Sigmoid colon (tissue), 7 donors: ENCODE measurements at places on chromosomes 12 and 14. TPM values are rescaled to one million over a fixed set of nuclear protein-coding genes. Genes with fewer than 3 reads are reported as not detected.

DNA sequence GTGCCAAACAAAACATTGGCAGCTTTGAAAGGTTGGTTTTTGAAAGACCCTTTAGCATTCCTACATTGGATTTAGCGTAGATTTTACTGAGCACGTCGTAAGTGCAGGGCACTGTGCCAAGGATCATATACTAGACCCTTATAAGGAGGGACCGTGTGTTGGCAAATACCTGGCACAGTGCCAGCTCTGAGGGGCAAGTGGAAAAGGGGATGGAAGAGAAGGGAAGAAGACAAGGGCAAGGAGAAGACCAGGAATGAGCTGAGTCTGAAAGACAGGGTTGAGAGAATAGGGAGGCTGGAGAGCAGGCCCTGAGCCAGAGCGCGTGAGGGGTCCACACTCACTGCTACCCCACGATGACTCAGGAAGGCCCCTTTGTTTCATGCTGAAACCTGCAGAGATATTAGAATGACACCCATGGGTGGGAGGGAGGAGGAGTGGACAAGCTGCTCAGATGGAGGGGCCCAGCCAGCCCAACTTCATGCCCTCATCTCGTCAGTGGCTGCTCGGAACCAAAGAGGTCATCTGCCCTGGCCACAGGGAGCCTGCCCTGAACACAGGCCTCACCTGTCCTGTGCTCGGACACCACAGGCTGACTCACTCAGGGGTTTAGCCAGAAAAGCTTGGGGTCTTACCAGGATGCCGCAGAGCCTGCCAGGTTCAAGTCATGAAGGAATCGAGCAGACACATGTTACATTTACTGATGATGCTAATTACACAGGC, 25.0 kb downstream of the RAB35 start:
- no peak for DNase-seq

KCNMB4 gene
- 5.7 TPM for total RNA-seq

GRCh38 chr12:115101520-115101919, 417.5 kb upstream of the TBX3 start:
- no peak for DNase-seq

KRT78 gene
- total RNA-seq = not detected

DNA sequence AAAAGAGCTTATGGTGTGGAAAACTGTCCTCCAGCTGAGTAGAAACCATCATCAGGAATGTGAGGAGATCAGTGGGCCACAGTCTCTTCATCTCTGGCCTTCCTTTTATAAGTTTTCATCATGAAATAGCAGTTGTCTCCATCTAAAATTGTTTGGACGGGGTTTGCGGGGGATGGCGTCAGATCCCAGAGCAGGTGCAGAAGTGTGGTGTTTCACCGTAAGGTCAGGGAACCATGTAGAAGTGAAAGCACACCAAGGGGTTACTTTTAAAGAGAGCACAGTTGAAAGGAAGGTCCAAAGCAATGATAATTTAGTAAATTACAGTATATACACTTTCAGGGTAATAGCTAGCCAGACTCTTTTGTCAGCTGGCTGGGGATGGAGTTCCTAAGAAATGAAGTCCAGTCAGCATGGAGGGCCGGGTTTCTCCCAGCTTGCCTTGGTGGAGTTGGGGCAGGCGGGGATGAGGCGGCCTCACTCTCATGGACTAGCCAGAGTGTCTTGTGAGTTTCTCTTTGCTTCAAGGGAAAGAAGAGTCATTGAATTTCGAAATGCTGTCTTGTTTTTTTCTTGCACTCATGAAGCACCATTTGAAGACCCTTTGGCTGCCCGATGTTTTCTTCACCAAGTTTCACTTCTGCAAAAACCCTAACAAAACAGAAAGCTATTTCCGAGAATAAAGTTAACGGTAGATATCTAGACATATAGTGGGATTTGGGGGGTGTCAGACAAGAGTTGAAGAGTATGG, 100.6 kb downstream of the ETV6 start:
- no peak for DNase-seq

- DNase-seq = no peak
Observed at GRCh38 chr14:75123991-75124390, 2.9 kb downstream of the NEK9 start.

- DNase-seq = no peak
Observed at GRCh38 chr12:68883151-68883550, 49.8 kb downstream of the CPM start.

GPHB5 gene
- not detected for total RNA-seq

DNA sequence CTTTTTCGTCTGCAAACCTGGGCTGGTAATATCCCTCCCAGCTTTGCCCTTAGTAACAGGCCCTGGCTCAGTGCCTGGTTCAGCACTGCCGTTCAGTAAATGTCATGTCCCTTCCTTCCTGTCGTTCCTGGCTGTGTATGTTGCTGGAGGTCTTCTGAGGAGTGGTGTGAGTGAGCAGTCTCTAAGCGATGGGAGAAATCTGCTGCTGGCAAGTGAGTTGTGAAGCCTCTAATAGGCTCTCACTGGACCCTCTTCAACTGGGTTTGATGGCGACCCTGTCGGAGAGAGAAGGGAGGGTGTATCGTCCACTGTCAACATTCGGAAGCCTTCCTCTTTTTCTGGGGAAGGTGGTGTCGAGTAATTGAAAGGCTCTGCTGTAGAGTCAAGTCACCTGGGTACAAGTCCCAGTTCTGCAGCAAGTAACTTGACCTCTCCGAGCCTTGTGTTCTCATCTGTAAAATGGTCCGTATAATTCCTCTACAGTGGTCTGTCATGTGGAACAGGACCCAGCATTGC, 62.8 kb downstream of the HRK start:
- DNase-seq = no peak

DNA sequence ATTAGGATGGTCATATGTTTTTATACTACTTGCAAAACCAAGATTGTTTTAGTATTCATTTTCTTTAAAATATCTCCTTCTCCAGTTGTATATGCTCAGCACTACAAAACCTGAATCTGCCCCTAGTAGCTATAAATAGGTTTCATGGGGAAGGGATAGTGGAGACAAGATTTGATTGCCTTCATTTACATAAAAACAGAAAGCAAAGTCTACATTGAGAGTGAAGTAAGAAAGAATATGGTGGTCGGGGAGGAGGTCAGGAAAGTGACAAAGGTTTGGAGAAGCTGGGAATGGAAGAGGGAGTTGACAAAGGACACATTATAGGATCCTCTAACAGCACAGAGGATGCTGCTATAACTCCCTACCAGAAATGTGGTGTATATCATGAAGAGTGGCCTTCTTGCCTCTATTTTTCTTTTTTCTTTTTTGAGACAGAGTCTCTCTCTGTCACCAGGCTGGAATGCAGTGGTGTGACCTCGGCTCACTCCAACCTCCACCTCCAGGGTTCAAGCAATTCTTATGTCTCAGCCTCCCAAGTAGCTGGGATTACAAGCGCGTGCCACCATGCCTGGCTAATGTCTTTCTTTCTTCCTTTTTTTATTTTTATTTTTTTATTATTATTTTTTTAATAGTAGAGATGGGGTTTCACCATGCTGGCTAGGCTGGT, 6.6 kb upstream of the LRP6 start:
- DNase-seq = no peak

PIP4P1 gene
- 18.9 TPM for total RNA-seq

GRCh38 chr12:109714141-109714912, 702 bp downstream of the FAM222A start:
- DNase-seq = peak; percentile 86

DNA sequence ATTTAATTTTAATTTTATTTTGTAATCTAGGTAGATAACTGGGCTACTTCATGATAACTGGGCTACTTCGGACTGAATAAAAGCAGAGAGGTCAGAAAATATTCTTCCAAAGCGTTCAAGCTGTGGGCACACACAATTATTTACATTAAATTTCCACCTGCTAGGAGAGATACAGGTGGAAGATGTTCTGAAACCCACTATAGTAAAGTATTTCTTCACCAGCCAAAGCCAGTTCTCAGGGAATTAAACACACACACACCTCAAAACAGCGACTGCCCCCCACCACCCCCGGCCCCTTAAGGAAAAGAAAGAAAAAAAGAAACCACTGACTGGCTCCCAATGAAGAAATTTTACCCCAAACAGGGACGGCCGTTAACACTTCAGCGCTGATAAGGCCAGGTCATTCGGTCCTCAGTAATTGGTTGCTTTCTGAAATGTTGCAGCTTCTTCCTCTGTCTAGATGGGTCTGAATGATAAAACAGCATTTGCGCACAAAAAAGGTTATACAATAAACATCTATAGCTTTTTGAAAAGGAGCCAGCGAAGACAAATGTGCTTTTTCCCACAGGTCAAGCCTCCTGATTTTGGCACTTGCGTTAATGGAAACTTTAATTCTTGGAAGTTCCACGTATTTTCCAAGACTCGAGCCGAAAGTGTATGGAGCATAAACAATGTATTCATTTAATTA, 771 bp upstream of the KCNJ8 start:
- no peak for DNase-seq

GPR135 gene
- total RNA-seq = 6.4 TPM

- no peak for DNase-seq
Observed at GRCh38 chr12:109926016-109926415, 25.9 kb downstream of the TCHP start.

GRCh38 chr12:26573225-26573909, 259.6 kb downstream of the ITPR2 start:
- DNase-seq = no peak

- no peak for DNase-seq
Observed at GRCh38 chr12:11862798-11863197, 207.9 kb upstream of the BCL2L14 start.

- DNase-seq = peak; percentile 70
Observed at GRCh38 chr14:68245146-68246073, 425.8 kb downstream of the RAD51B start.

SLC25A21 gene
- 1.5 TPM for total RNA-seq

DNA sequence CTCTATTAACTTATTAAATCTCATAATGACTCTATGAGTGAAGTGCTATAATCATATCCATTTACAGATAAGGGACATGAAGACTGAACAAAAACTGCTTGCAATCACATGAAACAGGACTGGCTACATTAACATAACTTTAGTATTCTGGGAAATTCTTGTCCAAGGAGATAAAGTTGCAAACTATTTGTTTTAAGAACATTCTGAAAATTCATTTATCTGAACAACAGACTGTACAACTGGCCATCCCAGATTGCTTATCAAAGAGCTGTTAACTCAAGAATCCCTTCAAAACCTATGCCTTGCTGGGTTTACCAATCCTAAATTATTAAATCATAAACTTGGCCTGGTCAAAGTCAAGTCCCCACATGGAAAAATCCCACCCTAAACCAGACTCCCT, 39.2 kb upstream of the POC1B start:
- no peak for DNase-seq

NELL2 gene
- 14.7 TPM for total RNA-seq

GRCh38 chr14:96424109-96424989, 32.4 kb downstream of the AK7 start:
- DNase-seq = no peak

DNA sequence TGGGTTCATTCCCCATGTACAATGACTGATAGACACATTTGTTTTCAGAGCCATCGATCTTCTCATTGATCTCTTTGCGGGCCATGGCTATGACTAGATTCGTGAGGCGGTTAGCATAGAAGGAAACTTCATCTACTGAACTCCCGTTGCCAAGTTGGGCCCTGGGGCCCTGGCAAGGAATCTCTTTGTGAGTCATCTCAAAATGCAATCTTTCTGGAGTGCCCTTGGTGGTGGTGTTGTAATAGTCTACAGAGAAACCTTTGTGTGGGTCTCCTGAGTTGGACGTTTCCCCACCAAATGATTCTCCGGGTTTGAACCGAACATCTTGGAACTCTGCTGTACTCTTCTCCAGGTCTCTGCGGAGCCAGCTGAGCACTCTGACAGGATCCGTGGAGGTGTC, 20.4 kb downstream of the AKAP3 start:
- no peak for DNase-seq

DNA sequence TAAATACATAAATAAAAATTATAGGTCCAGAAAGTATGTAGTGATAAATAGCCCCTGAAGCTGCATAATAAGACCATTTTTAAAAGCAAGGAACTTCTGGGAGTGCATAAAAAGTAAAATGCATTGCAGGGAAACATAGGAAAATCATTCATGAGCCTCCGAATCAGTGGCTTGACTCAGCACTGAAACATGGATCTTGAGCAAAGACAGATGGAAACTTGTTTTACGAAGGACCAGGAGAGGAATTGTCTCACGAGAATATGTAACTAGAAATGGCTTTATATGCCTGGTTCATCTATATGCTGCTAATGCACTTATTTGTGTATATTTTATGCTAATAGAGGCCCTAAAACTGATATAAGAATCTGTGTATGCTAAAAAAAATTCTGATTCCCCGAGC, 14.7 kb downstream of the TMEM30B start:
- DNase-seq = no peak

- no peak for DNase-seq
Observed at GRCh38 chr14:71952381-71953363, 20.4 kb downstream of the RGS6 start.

GRCh38 chr12:46369474-46370379, 2.8 kb downstream of the SLC38A2 start:
- no peak for DNase-seq

- peak; percentile 97 for DNase-seq
Observed at GRCh38 chr14:54652188-54652587, 85.3 kb downstream of the SAMD4A start.

DNA sequence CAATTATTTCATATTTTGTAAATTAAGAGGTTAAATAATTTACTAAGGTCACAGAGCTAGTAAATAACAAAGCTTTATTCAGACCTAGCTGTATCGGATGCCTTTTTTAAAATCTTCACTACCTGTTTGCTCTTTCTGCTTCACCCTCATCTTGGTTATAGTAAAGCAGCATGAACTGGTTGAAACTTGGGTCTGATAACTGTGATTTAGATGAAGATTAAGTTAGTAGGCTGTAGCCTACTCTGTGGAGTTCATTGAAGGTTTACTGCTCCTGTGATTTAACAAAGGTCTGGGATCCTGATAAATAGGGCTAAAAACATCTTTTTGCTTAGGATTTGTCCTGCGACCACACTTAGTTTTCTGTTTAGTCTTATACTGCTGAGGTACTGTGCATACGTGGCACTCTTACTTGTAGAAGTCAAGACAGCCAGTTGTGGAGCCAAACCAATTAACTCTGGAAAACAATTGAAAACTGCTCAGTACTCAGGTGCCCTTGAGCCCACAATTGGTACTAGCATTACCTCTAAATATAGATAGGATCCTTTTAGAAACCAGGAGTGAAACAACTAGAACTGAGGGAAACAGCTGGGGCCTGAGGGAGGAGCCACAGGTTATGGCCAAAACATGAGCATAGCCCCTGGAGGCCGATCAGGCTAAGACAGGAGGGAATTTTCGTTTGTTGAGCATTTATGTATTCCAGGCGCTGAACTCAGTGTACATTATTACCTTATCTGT, 2.3 kb downstream of the SPATS2 start:
- no peak for DNase-seq

SUDS3 gene
- total RNA-seq = 54.2 TPM

- no peak for DNase-seq
Observed at GRCh38 chr14:57982804-57983634, 117.1 kb upstream of the SLC35F4 start.

CISTR gene
- total RNA-seq = not detected

GRCh38 chr12:57240926-57241401, 10.0 kb downstream of the STAC3 start:
- peak; percentile 63 for DNase-seq

GRCh38 chr12:55930771-55931316, at the start of gene DGKA:
DGKA (plus strand) TSS chr12:55931162; CDS start chr12:55936504, 5,342 bp downstream.
- peak; percentile 68 for DNase-seq

GRCh38 chr14:77023001-77023996, 5.2 kb downstream of the IRF2BPL start:
- peak; percentile 76 for DNase-seq
